Mesothelial cell of epicardium (in vitro differentiated cells): ENCODE measurements at places on chromosomes 12 and 14.

- no peak for DNase-seq
- peaks cover 51% of the 10 kb centered on the region for H3K4me1 ChIP-seq
- no peak overlapping the region for H3K4me3 ChIP-seq
- H3K36me3 ChIP-seq, result no peaks in the 10 kb centered on the region
- H3K27me3 ChIP-seq, result peaks cover 2% of the 10 kb centered on the region
Observed at GRCh38 chr14:22268875-22269274, 320.1 kb downstream of the DAD1 start.

GRCh38 chr12:93707836-93708235 is 30.7 kb downstream of the CRADD start:
- DNase-seq, result no peak
- peaks cover 11% of the 10 kb centered on the region for H3K36me3 ChIP-seq
- peaks cover 23% of the 10 kb centered on the region for H3K4me1 ChIP-seq
- no peaks in the 10 kb centered on the region for H3K27me3 ChIP-seq
- no peak overlapping the region for H3K4me3 ChIP-seq

DNA sequence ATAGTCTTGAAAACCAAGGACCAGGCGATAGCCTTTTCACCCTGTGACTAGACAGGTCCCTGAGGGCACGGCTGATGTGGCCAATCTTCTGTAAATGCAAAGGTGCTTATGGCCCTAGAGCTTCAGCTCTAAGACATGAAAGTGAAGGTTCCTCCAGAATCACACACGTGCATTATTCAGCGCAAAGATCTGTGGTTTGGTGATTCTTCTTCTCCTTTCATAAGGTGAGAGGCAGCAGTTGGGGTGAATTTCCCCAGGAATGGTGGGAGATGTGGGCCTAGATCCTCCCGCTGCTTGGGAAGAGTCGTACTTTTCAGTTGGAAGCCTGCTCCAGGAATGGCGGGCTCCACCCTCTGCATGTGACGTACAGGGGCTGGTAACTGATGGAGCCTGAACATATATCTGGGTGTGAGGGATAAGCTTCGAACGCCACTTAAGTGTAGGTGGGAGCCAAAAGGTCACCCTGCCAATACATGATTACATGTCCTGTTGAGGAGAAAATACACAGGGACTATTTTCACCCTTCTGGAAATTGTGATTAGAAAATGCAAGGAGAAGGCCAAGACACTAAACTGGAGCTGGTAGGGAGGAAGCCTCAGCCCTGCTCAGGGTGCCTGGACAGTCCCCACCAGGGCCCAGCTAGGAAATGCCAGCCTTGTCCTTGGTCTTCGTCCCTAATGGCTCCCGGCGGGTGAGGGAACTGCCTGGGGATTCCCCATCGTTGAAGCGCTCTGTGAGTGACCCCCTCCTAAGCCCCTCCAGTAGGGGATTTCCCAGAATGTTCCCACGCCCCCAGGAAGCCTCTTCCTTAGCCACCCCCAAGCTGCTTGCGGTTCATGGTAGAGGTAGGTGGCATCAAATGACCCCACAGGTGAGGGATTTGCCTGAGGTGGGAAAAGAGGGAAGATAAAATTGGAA is 17.6 kb downstream of the BATF start:
- H3K4me1 ChIP-seq, result peaks cover 12% of the 10 kb centered on the region
- H3K27me3 ChIP-seq, result no peaks in the 10 kb centered on the region

- no peak for DNase-seq
- peaks cover 16% of the 10 kb centered on the region for H3K4me1 ChIP-seq
- H3K4me3 ChIP-seq, result no peak overlapping the region
- H3K36me3 ChIP-seq, result no peaks in the 10 kb centered on the region
- H3K27me3 ChIP-seq, result no peaks in the 10 kb centered on the region
Observed at GRCh38 chr12:72077111-72077820, 138.6 kb downstream of the TPH2 start.
